ENCODE measurements at places on chromosomes 1 and 21.

DNA sequence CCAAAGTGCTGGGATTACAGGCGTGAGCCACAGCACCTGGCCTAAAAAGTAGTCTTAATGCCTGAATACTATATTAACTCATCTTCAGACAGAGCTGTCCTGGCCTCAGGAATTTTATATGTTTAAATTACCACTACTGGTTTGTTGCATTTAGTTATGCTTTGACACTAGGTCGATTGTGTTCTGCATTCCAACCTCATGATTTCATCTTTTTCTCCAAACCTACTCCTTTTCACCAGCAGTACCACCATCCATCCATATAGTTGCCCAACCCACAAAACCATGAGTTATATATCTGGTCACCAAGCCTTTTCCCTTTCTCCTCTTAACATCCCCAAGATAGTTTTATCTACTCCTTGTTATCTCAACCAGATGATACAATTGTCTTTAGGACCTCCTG, 22.6 kb downstream of the FMO5 start:
- peak; percentile 41 for DNase-seq

GRCh38 chr1:226405411-226405988, 2.4 kb downstream of the PARP1 start:
- no peak for DNase-seq

GRCh38 chr1:214002472-214002871, 14.7 kb downstream of the PROX1 start:
- DNase-seq, result no peak

- DNase-seq, result no peak
Observed at GRCh38 chr1:160367934-160368923, 1.4 kb downstream of the NHLH1 start.

GRCh38 chr21:32119811-32120210, 159.0 kb downstream of the MIS18A start:
- no peak for DNase-seq

All from trophoblast cell (in vitro differentiated cells and primary cell).